ENCODE measurements at places on chromosomes 12 and 14.

DNA sequence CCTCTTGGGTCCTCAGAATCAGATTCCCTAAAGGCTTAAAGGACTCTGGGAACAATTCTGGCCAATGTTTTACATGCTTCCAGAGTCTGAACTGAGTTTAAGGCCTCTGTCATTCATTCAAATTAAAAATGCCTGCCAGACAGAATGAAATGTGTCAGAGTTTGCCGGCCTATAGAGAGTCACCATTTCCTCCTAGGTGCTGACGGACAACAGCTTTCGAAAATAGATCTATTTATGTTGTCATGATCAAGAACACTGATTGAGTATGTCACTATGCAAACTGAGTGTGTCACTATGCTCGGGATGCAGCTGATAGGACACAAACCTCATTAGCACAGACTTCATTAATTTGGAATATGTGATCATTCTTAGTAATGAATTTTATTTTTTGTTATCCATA, 151.4 kb upstream of the TMCC3 start:
- no peak for DNase-seq

- no peak for DNase-seq
Observed at GRCh38 chr12:29725587-29726320, 58.0 kb downstream of the TMTC1 start.

GRCh38 chr14:100025111-100025510, 40.1 kb upstream of the EVL start:
- no peak for DNase-seq

DNA sequence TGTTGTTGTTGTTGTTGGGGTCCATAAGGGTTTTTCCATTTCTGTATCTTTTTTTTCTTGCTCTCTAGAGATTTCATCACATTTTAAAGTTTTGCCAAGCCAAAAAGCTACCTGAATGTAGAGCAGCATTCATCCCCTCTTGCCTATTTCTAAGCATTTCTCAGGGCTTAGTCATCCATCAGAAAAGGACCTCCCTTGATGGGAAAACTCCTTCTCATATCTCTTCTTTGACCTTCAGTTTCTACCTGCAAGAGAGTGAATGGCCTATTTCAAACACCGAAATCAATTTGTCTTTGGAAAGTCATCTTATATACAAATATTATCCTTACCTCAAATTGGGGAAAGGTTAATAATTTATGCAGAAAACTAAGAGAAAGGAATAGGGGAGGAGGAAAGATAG, 4.5 kb downstream of the MYBPC1 start:
- DNase-seq, result no peak

DNA sequence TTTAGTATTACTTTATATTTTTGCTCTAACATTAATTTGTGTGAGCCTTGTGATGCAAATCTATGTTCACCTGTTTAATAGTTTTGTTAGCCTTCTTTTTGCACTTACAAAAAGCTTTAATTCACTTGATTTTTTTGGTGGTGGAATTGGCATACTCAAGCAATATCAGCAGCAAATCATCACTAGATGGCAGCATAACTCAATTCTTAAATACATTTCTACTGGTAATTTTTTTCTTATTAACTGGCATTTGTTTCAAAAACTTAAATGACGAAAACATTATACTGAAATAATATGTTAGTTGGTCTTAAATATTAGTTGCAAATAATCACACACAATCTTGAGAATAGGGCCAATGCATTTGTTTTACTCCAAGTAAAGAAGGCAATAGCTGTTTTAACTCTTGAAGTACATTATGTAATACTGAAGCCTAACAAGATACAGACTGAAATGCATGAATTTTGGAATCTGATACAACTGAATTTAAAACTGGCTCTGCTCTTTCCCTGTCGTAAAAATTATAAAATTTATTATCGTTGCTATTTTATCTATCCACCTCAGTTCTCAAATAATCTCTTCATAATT, 151.5 kb downstream of the ATXN7L3B start:
- peak; percentile 33 for DNase-seq

GRCh38 chr14:89178800-89179535, 238.1 kb downstream of the FOXN3 start:
- peak; percentile 44 for DNase-seq

GRCh38 chr12:27463511-27464219, 17.1 kb downstream of the SMCO2 start:
- DNase-seq, result no peak

DNA sequence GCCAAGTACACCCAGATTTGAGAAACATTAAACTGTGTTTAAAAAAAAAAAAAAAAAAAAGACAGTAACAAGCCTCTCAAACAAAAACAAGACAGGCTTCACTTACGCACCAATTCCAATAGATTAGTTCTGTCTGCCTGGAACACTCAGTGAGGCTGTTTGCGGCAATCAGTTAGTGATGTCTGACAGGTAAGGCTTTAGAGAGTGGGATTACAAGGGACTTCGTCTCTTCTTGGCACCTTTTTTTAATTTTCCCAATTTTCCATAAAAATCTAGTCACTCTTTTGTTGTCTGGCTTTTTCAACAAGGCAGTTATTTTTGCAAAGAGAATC, 79.6 kb downstream of the NCOR2 start:
- no peak for DNase-seq

- DNase-seq, result no peak
Observed at GRCh38 chr14:39576736-39577135, 144.5 kb upstream of the FBXO33 start.

DNA sequence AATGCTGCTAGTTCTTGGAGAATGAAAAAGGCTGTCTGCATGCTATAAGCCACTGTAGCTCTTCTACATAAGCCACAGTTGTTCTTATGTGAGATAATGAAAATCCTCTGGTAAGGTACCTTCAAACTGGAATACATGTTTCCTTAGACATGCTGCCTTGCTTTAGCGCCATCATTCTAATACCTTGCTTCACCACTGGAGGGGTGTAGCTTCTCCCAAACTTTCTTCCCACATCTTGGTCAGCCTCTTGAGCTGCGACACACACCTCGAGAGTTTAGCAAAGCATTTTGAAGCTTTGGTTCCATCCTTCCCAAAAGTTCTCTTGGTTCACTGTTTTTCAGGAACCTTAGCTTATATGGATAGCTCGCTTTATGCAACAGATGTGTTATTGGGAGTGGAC, 69.5 kb downstream of the NKX2-1 start:
- DNase-seq, result no peak

DNA sequence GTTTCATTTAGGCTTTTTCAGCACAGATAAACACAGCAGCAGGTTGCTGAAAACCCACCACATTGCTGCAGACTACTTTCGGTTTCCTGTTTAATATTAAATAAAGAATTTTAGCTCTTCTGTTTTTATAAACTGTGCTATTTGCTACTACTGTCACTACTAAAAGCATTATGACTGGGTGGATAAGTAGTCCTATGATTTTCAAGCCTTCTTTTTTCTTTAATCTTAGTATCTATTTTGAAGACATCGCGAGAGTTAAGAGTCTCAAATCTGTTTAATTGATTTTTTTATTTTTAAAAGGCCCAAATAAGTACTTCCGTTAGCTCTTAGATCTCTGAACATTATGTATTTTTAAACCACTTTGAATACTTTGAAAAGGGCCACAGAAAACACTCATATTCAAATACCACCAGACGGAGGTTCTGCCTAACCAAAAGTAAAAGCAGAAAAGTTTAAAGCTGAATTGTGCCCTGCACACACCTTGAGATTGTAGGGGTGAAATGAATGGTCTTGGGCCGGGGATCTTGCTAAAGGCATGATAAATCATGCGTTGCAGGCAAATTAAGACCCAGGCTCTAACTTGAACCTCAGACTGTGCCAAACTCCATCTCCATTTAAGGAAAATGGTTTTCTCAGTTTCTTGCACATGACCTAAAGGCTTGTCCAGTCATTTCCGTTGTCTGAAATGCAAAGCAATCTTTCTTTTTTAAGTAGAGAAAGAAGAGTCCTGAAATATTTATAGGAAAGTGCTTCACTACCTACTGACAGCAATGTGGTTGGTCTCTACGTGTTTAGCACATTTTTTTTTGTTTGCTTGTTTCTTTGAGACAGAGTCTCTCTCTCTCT, 13.6 kb upstream of the FOXN3 start:
- DNase-seq, result no peak

GRCh38 chr12:111445726-111446581, 40.2 kb downstream of the SH2B3 start:
- DNase-seq, result no peak

- DNase-seq, result no peak
Observed at GRCh38 chr12:11863988-11864387, 206.8 kb upstream of the BCL2L14 start.

DNA sequence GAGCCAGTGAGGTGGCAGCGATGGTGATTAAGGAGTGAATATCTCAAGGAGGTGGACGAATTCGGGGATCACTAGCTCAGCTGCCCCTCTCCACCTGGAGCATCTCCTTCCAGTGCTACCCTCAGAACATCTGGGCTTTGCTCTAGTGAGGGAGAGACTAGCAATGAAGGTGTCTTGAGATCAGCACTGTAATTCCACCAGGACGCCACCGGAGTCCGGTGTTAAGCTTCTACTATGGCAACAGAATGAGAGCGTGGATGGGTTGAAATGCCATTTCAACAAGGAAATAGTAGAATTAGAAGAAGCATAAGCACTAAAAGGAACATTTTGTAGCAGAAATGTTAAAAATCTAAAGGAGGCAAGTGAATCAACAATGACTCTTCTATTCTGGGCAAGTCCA, 61.1 kb downstream of the NTF3 start:
- DNase-seq, result no peak

GRCh38 chr12:3084742-3085141, 7.6 kb downstream of the TSPAN9 start:
- no peak for DNase-seq

DNA sequence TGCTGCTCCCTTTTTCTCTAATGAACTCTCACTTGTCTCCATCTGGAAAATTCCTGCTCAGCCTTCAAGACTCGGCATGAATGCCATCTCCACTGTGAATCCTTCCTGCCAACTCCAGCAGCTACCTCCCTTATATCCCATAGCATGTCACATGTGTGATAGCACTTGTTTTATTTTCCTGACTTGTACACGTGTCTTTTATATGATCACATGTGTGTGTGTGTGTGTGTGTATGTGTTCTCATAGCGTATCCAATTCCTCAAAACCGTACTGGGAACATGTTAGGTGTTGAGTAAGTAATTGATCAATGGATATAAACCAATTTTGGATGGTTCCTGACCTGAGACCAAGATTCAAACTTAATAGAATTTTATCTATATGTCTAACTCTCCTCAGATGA, 1107.7 kb downstream of the GALC start:
- no peak for DNase-seq

GRCh38 chr14:95313707-95314106, 6.0 kb downstream of the CLMN start:
- no peak for DNase-seq

DNA sequence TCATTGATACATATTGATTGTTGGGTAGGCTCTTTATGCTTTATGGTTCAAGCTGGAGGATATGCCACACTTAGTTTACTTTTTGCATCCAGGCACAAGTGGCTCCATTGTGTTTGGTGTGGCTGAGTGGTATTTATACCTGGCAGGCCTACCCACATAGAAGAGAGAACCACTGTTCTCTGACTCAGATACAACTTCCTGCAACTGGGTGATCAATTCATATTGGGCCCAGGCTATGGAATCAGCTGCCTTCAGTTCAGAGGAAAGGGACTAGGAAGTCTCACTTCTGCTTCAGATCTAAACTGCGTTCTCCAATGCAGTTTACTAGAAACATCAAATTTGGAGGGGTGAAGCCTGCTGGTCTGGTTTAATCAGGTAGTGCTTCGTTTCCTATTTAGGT, 49.8 kb upstream of the LRRK2 start:
- no peak for DNase-seq

DNA sequence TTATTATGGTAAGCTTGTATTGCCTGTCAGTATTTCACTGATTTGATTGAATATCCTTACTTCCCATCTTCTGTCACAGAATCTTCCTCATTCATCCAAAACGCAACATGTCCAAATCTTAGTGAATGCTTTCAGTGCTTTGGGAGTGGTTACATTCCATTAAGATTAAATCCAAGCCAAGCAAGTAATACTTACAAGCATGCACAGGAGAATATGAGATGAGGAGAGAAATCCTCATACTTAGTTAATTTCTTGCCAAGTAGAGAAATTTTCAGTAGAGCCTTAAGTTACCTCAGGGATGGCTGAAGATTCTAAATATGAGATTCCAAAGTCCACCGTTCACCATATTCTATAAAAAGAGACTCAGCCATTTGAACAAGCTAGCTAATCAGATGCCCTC, 316.0 kb downstream of the RAD51B start:
- DNase-seq, result no peak

DNA sequence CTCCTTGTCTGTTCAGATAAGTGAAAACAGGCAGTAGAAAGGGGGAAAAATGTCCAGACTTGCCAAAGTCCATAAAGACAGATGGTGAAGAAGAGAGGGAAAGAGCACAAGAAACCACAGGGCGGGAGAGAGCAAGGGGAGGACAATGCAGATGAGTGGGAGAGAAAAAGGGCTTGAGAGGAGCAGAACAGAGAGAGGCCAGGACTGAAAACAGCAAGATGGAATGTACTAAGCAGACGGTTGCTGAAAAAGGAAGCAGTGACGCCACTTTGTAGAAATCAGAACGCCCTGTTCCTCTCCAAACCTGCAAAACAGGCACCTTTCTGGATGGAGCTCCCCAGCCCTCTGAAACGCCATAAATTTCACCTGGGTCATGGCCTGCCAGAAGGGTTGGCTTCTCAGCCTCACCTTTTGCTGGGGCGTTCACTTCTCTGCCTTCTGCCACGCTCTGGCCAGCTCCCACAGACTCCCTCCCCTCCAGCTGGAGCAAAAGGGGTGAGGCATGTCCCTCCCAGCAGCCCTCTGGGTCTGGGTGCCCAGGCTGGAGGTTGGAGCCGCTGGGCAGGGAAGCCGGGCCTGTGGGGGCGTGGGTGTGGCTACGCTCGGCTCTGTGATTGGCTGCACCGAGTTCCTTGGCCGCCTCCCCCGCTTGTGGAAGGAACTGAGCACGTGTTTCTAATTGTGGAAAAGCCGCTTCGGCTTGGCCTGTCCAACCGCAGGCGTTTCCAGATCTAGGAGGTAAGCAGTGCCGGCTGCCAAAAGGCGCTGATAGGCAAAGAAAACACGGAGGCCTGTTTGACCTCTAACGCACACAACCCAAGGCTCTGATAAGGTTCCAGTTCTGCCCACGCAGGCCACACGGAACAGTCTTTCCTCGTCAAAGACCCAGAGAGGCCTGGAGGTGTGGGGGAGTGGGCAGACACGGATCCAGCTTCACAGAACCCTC, 29.3 kb downstream of the SLC7A8 start:
- DNase-seq, result no peak

- DNase-seq, result no peak
Observed at GRCh38 chr12:49623142-49623904, at the start of gene PRPF40B. TSS of gene PRPF40B (plus strand) at chr12:49623561. CDS start at chr12:49623591, 30 bp downstream.

DNA sequence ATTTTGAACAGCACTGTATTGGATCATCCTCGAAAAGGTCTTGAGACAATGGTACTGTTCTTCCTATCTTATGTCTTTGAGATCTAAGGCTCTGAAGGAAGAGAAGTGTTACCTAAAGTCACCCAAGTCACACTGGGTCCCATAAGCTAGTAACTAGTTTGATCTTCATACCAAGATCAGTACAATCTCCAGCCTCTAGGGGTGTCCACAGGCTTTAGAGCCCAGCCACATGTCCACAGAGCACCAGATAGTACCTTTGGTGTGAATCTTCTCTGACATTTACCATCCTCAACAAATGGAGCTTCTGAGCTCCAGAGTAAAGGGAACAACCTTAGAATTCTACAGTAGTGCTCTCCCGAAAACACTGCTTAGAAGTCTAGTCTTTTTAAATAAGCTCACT, 78.7 kb downstream of the KSR2 start:
- no peak for DNase-seq

GRCh38 chr14:68232300-68233055, 412.9 kb downstream of the RAD51B start:
- peak; percentile 97 for DNase-seq

- no peak for DNase-seq
Observed at GRCh38 chr12:130583800-130584199, 132.3 kb downstream of the RIMBP2 start.

GRCh38 chr14:67002994-67003753, 186.1 kb upstream of the GARIN2 start:
- DNase-seq, result no peak
